ENCODE measurements at places on chromosomes 12 and 14.

DNA sequence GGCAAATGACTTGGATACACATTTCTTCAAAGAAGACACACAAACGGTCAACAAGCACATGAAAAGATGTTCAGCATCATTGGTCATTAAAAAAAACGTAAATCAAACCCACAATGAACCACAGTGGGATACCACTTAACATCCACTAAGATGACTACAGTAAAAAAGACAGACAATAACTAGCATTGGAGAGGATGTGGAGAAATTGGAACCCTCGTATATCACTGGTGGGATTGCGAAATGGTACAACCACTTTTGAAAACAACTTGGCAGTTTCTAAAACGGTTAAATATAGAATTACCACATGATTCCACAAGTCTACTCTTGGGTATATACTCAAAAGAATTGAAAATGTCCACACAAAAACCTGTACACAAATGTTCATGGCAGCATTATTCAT, 25.2 kb upstream of the PPFIBP1 start:
- no peak for DNase-seq

DNA sequence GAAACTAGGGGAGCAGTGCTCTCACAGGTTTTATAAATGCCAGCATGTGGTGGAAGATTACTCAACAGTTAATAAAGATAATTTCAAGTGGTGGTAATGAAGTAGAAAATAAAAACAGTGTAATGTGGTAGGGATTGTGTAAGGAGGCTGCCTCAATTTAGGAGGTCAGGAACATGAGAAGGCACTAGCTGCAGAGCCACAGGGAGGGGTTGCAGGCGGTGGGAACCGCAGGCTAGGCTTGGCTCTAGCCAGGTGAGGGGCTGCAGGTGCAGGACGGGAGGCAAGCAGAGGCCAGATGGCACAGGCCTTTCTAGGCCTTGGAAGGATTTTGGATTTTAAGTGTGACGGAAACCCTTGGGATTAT, 768 bp downstream of the METTL25 start:
- no peak for DNase-seq

GRCh38 chr12:120960657-120961056, 17.7 kb upstream of the HNF1A start:
- no peak for DNase-seq

DNA sequence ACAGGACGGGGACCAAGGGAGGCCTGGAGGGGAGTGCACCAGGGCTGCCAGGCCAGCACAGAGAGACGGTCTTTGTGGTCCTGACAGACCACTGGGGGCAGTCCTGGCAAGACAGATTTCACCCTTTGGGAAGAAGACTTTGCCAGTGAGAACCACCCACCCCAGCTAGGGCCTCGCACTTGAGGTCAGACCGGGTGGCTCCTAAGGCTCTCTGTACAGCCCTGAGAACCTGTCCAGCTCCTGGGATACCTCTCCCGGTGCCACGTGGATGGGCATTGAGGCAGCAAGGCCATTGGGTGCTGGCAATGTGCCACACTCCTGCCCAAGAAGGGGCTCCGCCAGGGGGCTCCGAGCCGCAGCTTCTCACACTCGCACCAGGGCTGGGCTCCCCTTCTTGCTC, 42.4 kb downstream of the DEGS2 start:
- no peak for DNase-seq

GRCh38 chr14:57835766-57836165, 30.1 kb downstream of the SLC35F4 start:
- no peak for DNase-seq

DNA sequence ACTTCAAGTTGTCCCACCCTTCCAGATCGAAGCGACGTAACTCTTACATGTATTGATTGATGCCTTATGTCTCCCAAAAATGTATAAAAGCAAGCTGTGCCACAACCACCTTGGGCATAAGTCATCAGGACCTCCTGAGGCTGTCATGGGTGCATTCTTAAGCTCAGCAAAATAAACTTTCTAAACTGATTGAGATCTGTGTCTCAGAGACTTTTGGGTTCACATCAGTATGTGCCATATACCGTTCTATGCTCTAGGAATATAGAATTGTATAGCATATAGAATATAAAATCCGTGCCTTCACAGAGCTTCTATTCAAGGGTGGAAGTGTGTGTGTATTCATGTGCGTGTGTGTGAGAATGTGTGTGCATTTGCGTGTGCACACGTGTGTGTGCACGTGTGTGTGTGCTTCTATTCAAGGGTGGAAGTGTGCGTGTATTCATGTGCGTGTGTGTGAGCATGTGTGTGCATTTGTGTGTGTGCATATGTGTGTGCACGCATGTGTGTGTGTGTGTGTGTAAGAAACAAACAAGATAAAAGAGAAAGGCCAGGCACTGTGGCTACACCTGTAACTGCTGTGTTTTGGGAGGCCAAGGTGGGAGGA, 11.5 kb upstream of the STX2 start:
- no peak for DNase-seq

GRCh38 chr14:70156592-70156991, 32.2 kb downstream of the SLC8A3 start:
- no peak for DNase-seq

DNA sequence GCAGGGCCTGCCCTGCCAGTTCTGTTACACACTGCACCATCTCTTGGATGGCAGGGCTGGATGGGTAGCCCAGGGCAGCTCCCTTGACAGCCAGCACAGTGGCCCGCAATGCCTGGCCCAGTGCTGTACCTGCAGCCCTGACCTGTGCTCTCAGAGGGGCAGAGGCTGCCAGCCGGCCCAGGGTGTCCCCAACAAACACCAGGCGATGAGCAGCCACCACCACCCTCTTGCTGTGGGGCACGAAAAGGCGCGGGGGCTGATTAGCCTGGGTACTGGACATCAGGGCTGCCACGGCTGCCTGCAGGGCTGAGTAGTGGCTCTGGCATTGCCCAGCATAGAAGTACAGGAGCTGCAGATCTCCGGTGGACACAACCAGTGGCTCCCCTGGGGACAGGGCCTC, 4.6 kb upstream of the SLC22A17 start:
- no peak for DNase-seq

DNA sequence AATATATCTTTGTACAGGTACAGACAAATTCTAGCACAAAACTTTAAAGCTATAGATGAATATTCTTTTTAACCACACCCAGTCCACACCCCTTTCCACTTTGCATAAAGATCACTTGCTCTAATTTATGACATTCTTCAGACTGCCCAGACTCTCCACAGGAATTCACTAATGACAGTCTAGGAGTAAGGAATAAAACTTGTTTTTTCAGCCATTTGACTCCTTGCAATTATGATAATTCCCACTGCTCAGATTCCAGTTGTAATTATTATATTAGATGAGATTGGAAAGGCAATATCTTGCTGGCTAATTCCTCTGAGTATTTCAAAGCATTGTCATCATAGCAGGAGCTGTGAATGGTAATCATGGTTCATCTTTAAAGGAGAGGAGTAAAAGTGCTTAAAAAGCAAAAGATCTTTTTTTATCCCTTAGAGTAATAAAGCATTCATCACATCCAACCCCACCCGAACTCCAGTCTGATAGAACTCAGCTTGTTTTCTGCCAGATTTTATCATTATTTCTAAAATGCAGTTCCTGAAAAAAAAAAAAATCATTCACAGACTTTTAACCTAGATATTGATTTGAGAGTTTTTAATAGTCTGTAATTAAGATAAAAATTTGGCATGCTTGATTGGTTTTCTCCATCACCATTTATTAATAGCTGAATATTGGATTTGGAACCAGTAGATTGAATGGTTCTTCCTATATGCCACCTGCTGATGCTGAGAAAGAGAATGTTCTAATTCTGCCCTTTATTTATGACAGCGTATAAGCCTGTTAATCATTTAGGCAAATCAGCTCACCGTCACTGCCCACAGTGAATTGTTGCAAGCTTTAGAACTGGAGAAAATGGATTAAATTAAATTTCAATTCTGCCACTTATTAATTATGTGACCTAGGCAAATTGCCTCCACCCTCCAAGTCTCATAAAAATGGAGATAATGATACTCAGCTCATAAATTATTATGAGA, 93.9 kb upstream of the RASSF8 start:
- DNase-seq = no peak

GRCh38 chr14:72961579-72962335, 35.5 kb downstream of the DCAF4 start:
- DNase-seq = no peak

- no peak for DNase-seq
These were observed 1006.0 kb upstream of the USP15 start for GRCh38 chr12:61254225-61254624.

GRCh38 chr14:49173765-49174373, 412.3 kb downstream of the RPS29 start:
- DNase-seq = no peak

DNA sequence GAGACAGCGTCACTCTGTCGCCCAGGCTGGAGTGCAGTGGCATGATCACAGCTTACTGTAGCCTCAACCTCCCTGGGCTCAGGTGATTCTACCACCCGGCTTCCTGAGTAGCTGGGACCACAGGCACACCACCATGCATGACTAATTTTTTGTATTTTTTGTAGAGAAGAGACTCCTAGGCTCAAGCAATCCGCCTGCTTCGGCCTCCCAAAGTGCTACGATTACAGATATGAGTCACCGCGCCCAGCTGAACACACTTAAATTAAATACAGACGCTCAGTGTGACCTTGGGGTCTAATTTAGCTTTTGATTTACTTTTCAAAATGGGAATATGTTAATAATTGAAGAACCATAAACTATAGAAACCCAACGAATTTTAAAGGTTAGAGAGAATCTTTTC, 77.2 kb downstream of the C2CD5 start:
- DNase-seq = no peak

- no peak for DNase-seq
These were observed 209.7 kb upstream of the BMP4 start for GRCh38 chr14:54166049-54166950.

- no peak for DNase-seq
These were observed 85.9 kb upstream of the REP15 start for GRCh38 chr12:27610374-27610773.

- DNase-seq = no peak
These were observed 113.4 kb downstream of the CAPZA3 start for GRCh38 chr12:18851271-18851670.

GRCh38 chr14:95183532-95184412, 26.4 kb upstream of the DICER1 start:
- DNase-seq = no peak

- DNase-seq = no peak
These were observed 1.7 kb downstream of the OTX2 start for GRCh38 chr14:56808383-56809269.

GRCh38 chr14:47040550-47040949, 389.0 kb upstream of the RPL10L start:
- DNase-seq = no peak

DNA sequence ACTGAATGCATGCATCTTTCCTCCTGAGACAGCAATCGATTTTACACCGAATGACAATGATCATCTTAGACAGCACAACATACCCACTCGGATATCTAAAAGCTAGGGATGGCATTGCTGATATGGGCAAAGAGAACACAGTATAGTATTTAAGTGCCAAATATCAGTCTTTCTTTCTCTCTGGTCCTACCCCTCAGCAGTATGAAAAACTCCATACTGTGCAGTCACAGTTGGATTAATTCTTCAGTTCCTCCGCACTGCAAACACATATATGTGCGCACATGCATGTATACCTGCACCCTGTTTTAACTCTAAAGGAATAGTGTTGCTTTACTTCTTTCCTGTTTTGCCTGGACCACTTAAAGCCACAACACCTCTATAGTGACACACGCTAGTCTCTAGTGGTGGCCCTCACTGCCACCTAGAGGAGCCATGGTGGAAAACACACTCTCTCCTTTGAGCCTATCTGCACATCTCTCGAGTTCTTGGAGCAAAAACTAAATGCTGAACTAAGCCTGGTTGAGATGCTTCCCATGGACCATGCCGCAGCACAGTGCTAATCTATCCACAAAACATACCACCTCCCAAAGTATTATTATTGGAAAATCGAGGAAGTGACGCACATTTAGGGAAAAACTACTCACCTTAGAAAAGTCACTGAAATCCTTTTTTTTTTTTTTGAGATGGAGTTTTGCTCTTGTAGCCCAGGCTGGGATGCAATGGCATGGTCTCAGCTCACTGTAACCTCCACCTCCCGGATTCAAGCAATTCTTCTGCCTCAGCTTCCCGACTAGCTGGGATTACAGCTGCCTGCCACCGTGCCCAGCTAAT, 11.9 kb downstream of the TMEM52B start:
- DNase-seq = peak; percentile 3

DNA sequence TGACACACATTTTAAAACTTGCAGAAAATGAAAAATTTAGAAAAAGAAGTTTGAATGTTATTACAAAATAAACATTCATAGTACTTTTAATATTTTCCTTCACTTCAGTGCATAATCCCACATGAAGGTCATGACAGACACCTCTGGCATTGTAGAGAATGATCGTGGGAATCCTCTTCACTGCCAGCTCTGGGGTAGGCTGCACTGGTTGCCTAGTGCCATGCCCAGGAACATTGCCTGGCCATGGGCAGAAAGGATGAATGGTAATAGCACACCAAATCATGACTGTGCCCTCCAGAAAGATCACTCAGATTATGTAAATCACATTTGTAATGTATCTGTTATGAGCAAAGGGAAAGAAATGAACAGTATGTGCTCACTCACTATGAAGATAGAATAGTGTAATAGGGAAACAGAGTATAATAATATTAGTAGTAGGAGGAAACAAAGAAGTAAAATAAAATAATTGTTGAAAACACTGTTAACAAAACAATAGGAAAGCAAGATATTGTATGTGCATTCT, 161.6 kb downstream of the PLCZ1 start:
- DNase-seq = no peak

DNA sequence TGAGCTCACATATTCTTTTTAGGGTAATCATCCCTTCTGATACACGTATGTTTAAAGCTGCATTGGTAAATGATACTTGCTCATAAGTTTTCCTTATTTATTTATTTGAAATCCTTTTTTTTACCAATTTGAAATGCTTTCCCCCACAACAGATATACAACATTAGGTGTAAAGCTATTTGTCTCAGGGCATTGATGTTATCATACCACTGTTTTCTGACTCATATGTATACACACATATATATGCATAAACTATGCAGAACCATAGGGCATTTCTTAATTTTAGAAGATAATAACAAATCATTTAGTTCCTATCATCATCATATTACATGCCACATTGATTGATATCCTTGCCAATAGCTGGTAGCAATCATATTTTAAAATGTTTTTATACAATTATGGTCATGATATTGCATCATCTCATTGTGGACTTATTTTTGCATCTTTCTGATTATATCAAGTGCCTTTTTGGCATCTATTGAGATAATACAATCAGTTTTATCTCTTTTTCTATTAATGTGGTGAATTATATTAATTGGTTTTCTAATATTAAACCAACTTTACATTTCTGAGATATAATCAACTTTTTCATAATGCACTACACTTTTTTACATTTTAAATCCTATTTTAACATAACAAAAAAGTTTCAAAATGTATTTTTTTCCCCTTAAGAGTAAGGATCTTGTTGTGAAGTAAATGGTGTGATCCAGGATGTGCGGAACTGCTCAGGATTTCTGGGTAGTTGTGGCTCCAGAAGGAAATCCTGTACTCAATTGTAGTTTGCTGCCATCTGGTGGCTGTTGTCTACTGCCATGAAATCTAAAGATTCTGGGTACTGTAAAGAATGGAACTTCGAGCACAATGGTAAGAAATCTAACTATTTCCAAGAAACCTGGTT, 16.7 kb downstream of the OR9K2 start:
- no peak for DNase-seq

- DNase-seq = peak; percentile 47
These were observed 26.8 kb downstream of the APOBEC1 start for GRCh38 chr12:7638760-7639555.

GRCh38 chr12:110790301-110790700, 47.6 kb upstream of the PPP1CC start:
- no peak for DNase-seq

Measured in T-helper 22 cell (primary cell).